ENCODE measurements at places on chromosomes 4 and X.

GRCh38 chr4:150533673-150534072 is 48.3 kb upstream of the MAB21L2 start:
- no peak for DNase-seq

DNA sequence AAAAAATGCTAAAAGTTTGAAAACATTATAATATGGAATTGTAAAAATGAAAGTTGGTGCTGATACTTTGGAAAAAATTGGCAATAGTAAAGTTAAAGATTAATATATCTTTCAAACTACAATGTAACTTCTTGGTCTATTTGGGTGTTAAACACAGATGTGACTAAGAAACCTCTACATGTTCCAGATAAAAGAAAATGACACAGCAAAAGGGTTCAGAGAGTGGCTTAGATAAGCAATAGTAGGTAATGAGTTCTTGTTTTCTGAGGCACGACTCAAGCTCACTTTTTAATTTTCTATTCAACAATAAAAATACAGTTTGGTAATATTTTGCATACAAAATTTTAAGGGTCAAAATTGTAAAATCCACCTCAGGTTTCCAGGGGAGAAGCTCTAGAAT is 292.7 kb downstream of the GALNTL6 start:
- no peak for DNase-seq

- DNase-seq: no peak
Measured at GRCh38 chr4:184573701-184574100, 75.5 kb downstream of the CASP3 start.

- DNase-seq: peak; percentile 58
Measured at GRCh38 chr4:175273995-175274753, 356.0 kb downstream of the ADAM29 start.

DNA sequence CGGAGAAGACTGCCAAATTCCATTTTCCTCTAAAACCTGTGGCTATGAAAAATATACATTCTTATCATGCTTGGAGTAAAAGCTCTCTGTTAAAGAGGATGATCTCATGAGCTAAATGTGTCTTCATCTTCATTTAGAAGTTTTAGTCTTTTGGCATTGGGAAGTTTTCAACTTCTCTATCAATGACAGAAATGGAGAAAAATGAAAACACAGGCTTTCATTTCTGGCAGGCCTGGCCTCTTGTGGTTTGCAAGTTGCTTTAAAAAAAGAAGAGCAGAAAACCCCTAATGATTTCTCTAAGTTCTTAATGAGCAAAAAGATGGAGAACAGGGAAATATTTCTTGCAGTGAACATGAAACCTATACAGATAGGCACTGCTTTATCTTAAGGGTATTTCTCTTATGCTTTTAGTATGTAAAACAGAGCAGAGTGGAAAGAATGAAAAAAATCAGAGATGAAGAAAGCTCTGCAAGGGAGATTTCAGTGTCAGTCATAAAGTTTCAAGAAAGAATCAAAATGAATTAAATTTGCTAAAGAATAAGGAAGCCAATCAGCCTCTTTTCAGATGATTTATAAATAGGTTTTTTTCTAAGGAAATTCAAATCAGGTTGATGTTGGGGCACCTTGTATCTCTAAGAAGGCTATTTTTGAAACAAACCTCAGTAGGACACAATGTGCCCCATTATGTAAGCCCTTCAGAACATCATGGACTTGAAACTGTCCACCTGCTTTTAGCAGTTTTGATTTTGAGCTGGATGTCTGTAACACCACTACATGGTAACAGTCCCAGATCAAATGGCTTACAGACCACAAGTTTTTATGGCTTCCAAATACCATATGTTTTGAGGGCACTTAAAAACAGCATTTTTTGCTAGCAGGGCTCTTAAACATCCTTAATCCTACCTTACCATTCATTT is 225.0 kb downstream of the GRIA3 start:
- DNase-seq: no peak

- DNase-seq: no peak
Measured at GRCh38 chrX:138771047-138771446, 59.5 kb upstream of the FGF13 start.

DNA sequence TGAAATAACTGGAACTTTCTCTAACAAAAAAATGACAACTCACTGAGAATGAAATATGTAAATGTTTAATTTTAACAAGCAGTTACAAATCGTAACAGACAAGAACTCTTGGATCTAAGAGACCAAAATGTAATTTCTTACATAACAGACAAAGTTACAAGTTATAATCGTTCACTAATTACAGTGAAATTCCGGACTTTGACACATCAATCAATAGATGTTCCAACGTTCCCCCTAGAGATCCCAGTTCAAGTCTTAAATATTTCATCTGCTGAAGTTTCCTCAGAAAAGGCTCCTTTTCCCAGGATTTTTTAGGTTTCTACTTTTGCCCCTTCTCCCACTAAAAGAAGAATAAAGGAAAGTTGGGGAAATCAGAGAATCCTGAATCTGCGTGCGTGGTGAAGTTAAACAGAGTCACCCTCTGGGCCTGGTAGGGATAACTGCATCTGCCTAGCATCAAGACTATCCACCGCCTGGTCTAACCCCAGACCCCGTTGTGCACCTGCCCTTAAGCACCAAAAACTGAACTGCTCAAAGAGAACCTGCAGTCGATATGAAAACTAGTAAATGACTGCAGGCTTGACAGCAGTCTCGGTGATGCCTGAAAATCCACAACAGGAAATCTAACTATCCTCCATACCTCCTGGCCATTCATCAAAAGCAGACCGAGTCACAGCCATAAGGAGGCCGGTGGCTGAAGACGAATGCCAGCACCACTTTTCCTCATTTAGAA is 2.3 kb downstream of the IRF2 start:
- peak; percentile 11 for DNase-seq

DNA sequence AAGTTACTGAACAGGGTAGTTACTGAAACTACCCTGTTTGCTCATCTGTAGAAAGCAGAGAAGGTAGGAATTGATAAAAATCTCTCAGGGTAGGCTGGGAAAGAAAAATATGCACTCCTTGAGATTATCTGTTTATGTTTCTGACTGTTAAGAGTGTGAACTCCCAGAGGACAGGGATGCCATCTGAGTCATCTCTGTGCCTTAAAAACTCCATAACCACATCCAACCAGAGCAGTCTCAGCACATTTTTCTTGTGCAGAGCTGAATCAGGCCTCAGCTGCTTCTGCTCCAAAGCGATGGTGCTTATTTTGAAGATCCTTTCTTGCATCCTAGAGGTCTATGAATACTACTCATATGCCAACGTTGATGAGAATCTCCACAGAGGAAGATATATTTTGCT is 9.9 kb downstream of the CENPVL3 start:
- DNase-seq: peak; percentile 12

DNA sequence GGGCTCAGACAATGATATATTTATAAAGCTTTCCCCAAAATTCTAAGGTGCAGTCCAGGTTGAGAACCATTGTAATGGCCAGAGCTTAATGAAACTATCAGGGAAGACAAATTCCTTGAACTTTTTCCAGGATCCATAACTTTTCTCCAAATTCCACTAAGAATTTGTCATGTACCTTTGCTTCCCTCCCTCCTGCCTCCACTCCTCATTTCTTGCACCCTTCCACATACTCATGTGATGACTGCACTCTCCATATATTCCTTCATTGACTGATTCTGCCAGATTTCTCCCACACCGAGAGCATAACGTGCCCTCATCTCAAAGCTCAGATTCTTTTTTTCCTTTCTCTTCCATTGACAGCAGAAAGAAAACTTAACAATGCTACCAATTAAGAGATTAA is 20.9 kb upstream of the AMELX start:
- no peak for DNase-seq

DNA sequence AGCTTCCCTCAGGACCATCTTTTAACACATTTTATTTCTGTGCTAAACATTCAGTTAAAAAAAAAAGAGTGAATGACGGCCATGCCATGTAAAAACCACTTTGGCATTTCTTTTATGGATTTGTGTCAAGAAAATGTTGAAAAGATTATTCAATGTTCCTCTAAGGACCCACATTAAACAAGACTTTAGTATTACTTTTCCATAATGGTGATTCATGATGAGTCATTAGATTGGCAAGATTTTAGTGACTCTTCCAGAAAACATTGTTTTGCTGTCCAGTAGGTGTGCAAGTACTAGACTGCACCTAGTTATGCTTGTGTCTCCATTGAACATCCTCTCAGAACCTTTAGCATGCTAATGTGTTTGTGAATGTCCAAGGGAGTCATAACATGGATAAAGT is 748.6 kb downstream of the STPG2 start:
- no peak for DNase-seq

DNA sequence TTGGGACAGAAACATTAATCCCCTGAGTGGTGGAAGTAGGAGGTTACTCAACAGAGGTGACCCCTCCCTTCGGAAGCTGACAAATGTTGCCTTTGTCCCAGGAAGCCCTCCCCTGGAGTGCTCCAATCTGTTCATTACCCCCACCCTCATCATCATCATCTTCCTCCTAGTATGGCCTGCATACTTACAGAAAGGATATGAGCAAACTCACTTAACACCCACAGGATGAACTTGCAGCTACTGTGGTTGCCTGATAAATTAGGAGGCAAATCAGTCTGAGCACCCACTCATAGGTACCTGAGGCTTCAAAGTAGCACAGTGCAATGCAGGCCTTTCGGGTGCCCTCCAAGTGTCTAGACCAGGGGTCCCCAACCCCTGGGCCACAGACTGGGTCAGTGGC is 236.7 kb upstream of the GATB start:
- no peak for DNase-seq

- DNase-seq: no peak
Measured at GRCh38 chr4:99341426-99341825, 11.1 kb downstream of the ADH1C start.

DNA sequence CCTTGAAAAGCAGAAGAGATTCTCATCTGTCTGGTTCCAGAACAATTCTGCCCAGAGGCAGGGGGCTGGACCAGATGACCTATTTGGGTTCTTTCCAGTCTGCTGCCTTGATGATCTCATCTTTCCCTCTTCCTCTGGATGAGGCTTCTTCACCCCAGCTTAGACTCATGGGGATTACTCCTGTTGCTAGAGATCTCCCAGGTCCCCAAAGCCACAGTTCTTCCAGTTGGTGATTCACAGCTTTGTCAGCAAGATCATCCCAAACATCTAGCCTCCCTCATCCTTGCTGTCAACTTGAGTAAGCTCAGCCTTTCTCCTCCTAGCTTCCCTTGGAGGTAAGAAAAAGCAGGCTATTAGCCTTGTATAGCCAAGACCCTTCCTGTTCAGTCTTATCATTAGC is 64.2 kb upstream of the PJA1 start:
- peak; percentile 67 for DNase-seq

GRCh38 chr4:99205153-99205979 is 13.7 kb downstream of the ADH6 start:
- DNase-seq: no peak

DNA sequence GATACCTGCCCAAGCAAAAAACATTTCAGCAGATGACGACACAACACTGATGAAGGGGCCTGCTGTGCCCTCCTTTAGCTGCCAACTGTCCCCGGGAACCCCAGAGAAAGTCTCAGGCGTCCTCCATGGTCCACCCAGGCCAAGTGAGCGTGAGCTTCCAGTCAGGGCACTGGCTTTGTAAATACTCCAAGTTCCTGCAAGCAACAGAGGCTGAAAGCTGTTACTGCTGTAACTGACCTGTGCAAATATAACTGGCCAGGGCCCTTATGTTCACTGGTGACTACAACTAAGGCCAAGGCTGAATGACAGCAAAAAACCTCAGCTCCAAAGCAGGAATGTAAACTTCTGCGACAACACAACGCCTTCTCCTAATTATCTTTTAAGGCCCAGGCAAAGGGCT is 8.2 kb downstream of the WDR1 start:
- DNase-seq: no peak

DNA sequence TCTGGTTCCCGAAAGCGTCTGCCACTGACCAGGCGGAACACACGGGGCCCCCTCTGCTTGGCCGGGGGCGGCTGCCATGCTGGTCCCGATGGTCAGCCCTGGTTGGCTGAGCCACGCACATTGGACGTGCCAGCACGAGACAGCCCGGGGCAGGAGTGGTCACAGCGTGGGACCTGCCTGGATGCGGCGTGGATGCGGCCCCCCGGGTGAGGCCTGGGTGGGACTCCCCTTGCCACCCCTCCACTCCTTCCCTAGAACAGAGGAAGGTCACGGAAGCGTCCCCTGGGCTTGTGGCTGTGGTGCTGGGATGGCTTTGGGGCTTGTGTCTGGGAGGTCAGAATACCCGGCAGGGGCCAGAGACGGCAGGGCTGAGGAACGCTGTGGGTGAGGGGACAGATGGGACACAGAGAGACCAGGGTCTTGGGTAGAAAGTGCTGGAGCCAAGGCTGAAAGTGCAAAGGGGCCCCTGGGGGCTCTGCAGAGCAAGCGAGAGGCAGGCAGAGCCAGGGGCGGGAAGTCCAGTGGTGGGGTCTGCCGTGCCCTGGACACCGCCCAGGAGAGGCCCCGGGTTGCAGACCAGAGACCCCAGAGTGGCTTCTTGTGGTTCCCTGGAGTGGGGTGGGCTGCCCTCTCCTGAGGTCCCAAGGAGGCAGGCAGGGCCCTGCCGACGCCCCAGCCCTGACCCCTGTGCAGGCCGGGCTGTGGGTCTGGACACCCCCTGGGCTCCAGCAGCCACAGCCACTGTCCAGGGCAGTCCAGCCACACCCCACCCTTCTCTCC is 8.6 kb upstream of the CPLX1 start:
- DNase-seq: no peak

- DNase-seq: no peak
Measured at GRCh38 chr4:4422856-4423499, 36.1 kb downstream of the NSG1 start.

GRCh38 chr4:46442963-46443362 is 53.0 kb upstream of the GABRA2 start:
- no peak for DNase-seq

- no peak for DNase-seq
Measured at GRCh38 chr4:4821577-4821976, 37.9 kb upstream of the MSX1 start.

- DNase-seq: no peak
Measured at GRCh38 chrX:105063743-105064142, 156.8 kb downstream of the TEX13A start.

- DNase-seq: no peak
Measured at GRCh38 chrX:44232081-44232480, 111.4 kb downstream of the EFHC2 start.

DNA sequence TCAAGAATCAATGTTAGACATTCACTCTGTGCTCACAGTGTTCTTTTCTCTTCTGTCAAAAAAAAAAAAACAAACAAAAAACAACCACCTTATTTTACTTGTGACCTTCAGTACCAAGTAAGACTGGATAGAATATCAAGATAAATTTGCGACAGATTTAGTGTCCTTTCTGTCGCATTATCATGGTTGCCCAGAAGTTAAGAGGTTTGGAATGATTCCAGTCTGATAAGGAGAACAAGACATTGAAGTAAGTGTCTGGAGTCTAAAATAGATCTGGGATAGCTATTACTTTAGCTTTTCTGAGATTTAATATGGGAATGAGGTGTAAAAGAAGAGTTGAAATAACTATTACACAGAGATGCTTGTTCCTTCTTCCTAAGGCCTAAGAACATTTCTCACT is 31.7 kb downstream of the SNCA start:
- no peak for DNase-seq

GRCh38 chrX:149962859-149963757 is 24.8 kb upstream of the EOLA2 start:
- peak; percentile 43 for DNase-seq

- no peak for DNase-seq
Measured at GRCh38 chrX:124476562-124476961, 130.2 kb downstream of the SH2D1A start.

Data from HCEC 1CT (cell line).